ENCODE measurements at places on chromosomes 4 and X. TPM values are rescaled to one million over a fixed set of nuclear protein-coding genes. Genes with fewer than 3 reads are reported as not detected.

DNA sequence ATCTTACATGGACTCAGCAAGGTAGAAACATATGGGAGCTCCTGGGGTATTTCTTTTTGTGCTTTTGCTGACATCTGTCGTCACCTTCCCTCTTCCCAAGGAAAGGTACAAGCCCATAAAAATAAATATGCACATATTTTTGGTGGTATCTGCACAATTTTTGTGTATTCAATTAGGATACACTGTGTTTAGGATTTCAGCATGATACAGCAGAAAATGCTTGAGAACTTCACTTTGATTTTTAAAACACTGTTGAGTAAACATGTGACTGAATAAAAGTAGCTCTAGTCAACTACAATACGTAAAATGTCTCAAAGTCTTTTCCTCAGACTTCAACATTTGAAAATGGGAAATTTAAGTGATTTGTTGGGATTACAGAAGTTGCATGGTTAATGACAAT, 99.4 kb upstream of the SPANXC start:
- H3K4me1 ChIP-seq: no peaks in the 10 kb centered on the region
- H3K27me3 ChIP-seq: no peaks in the 10 kb centered on the region
- no peaks in the 10 kb centered on the region for H3K36me3 ChIP-seq
- no peak for DNase-seq
- H3K4me3 ChIP-seq: no peak overlapping the region

DNA sequence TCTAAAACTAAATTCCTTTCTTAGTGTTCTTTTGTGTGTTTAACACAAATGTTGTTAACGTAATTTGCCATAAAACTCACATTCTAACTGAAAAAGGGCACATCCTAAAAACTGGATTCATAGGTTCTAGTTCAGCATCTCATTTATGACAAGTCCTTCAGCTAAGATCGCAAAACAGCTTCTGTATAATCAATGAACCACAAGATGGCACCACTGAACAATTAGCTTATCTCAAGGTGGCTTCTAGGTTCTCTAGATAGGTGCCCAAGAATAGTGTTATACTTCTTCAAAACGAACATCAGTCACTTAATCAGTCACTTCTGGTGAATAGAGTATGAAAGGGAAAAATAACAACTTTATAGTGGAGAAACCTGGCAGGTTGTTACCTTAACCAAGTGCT, 54.3 kb downstream of the NRK start:
- no peak overlapping the region for H3K27ac ChIP-seq
- DNase-seq: no peak
- H3K27me3 ChIP-seq: no peaks in the 10 kb centered on the region
- H3K36me3 ChIP-seq: no peaks in the 10 kb centered on the region

DNA sequence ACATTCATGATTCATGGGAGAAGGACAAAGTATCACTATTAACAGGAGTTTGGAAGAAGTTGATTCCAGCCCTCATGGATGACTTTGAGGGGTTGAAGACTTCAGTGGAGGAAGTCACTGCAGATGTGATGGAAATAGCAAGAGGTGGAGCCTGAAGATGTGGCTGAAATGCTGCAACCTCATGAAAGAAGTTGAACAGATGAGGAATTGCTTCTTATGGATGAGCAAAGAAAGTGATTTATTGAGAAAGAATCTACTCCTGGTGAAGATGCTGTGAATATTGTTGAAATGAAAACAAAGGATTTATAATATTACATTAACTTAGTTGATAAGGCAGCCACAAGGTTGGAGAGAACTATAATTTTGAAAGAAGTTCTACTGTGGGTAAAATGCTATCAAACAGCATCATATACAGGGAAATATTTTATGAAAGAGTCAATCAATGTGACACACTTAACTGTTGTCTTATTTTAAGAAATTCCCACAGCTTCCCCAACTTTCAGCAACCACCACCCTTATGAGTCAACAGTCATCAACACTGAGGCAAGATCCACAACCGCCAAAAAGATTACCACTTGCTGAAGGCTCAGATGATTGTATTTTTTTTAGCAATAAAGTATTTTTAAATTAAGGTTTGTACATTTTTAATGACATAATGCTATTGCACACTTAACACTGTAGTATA, 302.6 kb downstream of the CBLL2 start:
- H3K4me3 ChIP-seq: no peak overlapping the region
- no peaks in the 10 kb centered on the region for H3K36me3 ChIP-seq
- H3K27me3 ChIP-seq: peaks cover 3% of the 10 kb centered on the region
- no peak overlapping the region for H3K27ac ChIP-seq

DNA sequence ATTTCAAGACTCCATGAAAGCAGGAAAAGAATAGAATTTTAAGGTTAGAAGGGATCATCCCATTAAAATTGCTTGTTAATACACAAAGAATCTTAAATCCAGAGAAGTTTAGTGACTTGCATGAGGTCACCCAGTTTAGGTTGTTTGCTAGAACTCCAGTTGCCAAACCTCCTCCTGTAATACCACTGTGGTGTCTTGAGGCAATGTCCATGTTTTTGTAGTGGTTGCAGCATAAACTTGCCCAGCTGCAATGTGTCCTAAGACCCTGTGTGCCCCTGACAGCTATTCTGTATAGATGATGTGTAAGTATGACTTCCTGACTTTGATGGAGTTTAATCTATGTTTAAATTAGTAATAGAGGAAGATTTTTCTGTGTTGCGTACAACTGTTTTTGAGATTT, 6.3 kb downstream of the SFRP2 start:
- H3K36me3 ChIP-seq: no peaks in the 10 kb centered on the region
- peaks cover 15% of the 10 kb centered on the region for H3K27me3 ChIP-seq
- no peak overlapping the region for H3K4me3 ChIP-seq
- no peaks in the 10 kb centered on the region for H3K4me1 ChIP-seq

DNA sequence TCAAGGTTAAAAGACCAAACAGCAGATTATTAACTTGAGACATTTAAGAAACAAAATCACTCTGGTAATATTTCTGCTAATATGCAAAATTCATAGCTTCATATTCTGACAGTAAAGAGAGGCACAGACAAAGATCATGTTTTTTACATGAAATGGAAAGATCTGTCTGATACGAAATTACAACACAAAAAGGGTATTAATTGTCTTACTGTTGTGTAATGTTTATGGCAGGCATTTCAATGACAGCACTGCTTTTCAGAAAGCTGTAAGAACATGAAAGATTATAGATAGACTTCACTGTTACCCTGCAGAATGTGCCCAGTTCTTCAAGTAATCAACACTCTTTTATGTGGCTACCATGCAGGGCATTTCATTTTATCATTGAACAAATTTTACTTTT, 15.4 kb downstream of the DCHS2 start:
- no peak overlapping the region for H3K27ac ChIP-seq
- H3K4me3 ChIP-seq: no peak overlapping the region
- no peak for DNase-seq
- H3K27me3 ChIP-seq: no peaks in the 10 kb centered on the region
- H3K4me1 ChIP-seq: peaks cover 4% of the 10 kb centered on the region

DNA sequence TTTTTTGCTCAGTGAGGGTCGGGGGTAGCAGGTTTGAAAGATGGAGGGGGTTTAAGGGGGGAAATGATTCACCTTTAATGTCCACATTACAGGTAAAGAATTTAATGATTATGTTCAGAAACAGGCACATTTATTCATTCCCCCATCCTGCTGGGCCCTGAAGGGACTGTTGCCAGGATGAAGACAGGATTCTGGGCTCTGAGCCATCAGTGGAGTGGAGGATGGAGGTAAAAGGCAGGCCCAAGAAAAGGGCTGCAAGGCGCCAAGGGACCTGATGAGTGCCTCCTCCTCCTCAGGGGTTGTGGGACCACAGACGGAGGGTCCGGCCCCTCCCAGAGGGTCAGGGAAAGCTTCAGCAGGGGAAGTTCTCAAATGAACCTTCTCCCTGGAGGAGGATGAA, 40.4 kb upstream of the PROM1 start:
- H3K4me1 ChIP-seq: peaks cover 35% of the 10 kb centered on the region
- DNase-seq: peak; percentile 35
- no peaks in the 10 kb centered on the region for H3K27me3 ChIP-seq
- no peak overlapping the region for H3K4me3 ChIP-seq

DNA sequence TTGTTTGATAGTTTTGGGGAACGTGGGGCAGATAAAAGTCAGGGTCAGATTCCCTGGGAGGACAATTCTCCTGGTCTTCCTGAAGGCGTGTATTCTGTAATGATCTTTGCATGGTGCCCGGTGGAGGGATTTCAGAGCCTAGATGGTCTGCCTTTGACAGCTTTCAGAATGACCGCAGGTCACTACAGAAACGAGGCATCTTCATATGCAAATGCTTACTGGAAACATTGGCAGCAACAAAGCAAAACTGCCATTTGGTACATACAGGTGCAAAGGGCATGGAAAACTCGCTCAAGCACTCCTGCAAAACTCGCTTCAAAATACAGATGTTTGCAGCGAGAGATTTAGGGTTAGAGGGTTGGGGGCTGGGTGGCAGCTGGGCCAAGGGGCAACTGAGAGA, 8.8 kb downstream of the C4orf50 start:
- no peak for DNase-seq
- H3K36me3 ChIP-seq: no peaks in the 10 kb centered on the region
- no peak overlapping the region for H3K27ac ChIP-seq
- H3K4me3 ChIP-seq: no peak overlapping the region

DNA sequence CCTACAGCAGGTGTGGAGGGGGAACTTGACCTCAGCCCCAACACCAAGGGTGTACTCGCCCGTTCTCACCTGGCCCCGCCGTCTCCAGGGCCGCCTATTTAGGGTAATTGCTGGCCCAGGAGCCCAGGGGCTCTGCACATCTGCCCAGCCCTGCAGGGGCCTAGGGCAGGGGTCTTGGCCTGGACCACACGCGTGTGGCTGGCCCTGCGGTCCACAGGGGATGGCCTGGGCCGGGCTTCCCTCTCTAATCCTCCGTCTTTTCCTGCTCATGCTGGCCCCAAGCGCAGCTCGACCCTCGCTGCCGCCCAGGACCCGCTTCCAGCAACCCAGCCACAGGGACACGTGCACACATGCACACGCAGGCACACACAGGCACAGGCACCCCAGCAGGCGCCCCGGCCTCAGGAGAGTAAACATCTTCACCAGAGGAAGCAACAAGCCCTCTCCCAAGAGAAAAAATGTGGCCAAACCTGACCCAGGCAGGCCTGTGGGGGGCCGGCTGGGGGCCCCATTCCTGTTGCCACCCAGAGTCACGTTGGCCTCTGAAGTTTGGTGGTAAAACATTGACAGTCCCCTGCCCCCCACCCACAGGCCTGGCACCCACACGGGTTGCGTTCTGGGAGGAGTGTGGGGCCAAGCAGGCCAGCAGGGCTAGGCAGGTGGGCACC, 24.6 kb upstream of the FGFR3 start:
- peaks cover 41% of the 10 kb centered on the region for H3K4me1 ChIP-seq
- DNase-seq: no peak
- H3K4me3 ChIP-seq: no peak overlapping the region

- H3K36me3 ChIP-seq: peaks cover 7% of the 10 kb centered on the region
- peaks cover 19% of the 10 kb centered on the region for H3K4me1 ChIP-seq
- H3K4me3 ChIP-seq: no peak overlapping the region
Observed at GRCh38 chrX:107718156-107718621, 57.4 kb downstream of the TSC22D3 start.

GRCh38 chr4:109559625-109559982, 442 bp upstream of the MCUB start:
- H3K4me3 ChIP-seq: peak overlapping the region; percentile 51
- H3K27me3 ChIP-seq: no peaks in the 10 kb centered on the region
- no peak for DNase-seq
- peaks cover 5% of the 10 kb centered on the region for H3K4me1 ChIP-seq
- peak overlapping the region; percentile 86 for H3K27ac ChIP-seq

GRCh38 chrX:8731559-8732395, at the start of gene ANOS1:
Gene ANOS1 (minus strand): TSS chrX:8732137. CDS start chrX:8732036, 101 bp downstream.
- H3K27me3 ChIP-seq: peaks cover 62% of the 10 kb centered on the region
- no peaks in the 10 kb centered on the region for H3K36me3 ChIP-seq
- H3K27ac ChIP-seq: no peak within 1 kb of the TSS
- H3K4me1 ChIP-seq: peaks cover 6% of the 10 kb centered on the region
- peak within 1 kb of the TSS; percentile 56 for H3K4me3 ChIP-seq
- DNase-seq: peak; percentile 89

- H3K36me3 ChIP-seq: no peaks in the 10 kb centered on the region
- H3K4me3 ChIP-seq: no peak overlapping the region
- DNase-seq: no peak
- no peaks in the 10 kb centered on the region for H3K4me1 ChIP-seq
- H3K27me3 ChIP-seq: peaks cover 6% of the 10 kb centered on the region
- no peak overlapping the region for H3K27ac ChIP-seq
Observed at GRCh38 chrX:130772105-130772775, 130.8 kb downstream of the ENOX2 start.

- no peaks in the 10 kb centered on the region for H3K36me3 ChIP-seq
- peak overlapping the region; percentile 51 for H3K4me3 ChIP-seq
- no peak for DNase-seq
- H3K27me3 ChIP-seq: peaks cover 27% of the 10 kb centered on the region
Observed at GRCh38 chr4:151409470-151410313, 716 bp downstream of the FHIP1A start.

DNA sequence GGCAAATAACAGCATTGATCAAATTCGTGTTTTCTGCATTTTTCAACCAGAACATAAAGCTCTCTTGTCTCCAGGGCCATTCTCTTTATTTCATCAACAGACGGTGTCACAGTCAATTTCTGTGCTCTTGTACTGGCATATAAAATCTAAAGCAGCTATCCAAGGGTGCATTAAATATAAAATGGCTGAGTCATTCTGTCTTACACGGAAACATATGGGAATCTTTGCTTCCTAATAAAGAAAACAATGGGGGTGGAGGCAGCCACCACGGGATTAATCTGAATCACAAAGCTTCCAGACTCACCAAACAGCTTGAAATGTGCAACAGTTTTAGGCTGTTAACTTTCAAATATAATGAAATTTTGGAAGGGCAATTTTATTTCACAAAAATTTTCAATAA, 132.6 kb downstream of the IL15 start:
- no peak overlapping the region for H3K4me3 ChIP-seq
- H3K4me1 ChIP-seq: no peaks in the 10 kb centered on the region
- DNase-seq: peak; percentile 56
- H3K27me3 ChIP-seq: no peaks in the 10 kb centered on the region

- H3K27me3 ChIP-seq: no peaks in the 10 kb centered on the region
- no peak overlapping the region for H3K27ac ChIP-seq
- no peaks in the 10 kb centered on the region for H3K4me1 ChIP-seq
Observed at GRCh38 chrX:21167494-21167893, 206.7 kb upstream of the CNKSR2 start.

GRCh38 chrX:24842486-24842885, 148.8 kb downstream of the POLA1 start:
- H3K4me3 ChIP-seq: no peak overlapping the region
- no peak overlapping the region for H3K27ac ChIP-seq
- H3K4me1 ChIP-seq: no peaks in the 10 kb centered on the region
- DNase-seq: peak; percentile 24

GRCh38 chr4:188341428-188341827, 202.2 kb downstream of the TRIML1 start:
- no peak for DNase-seq
- H3K36me3 ChIP-seq: no peaks in the 10 kb centered on the region
- H3K4me1 ChIP-seq: no peaks in the 10 kb centered on the region
- H3K27me3 ChIP-seq: no peaks in the 10 kb centered on the region
- no peak overlapping the region for H3K27ac ChIP-seq

MSX1 gene
- polyA plus RNA-seq: 1.5 TPM

BRS3 gene
- polyA plus RNA-seq: not detected

HTN1 gene
- polyA plus RNA-seq: not detected

RTL9 gene
- 1.6 TPM for polyA plus RNA-seq

ZNF275 gene
- polyA plus RNA-seq: 6.7 TPM

C1QTNF7 gene
- 1.0 TPM for polyA plus RNA-seq

LRRC66 gene
- 0.75 TPM for polyA plus RNA-seq

PCDH11X gene
- 0.19 TPM for polyA plus RNA-seq

DTHD1 gene
- polyA plus RNA-seq: not detected

Measured in muscle of leg (tissue), 16 donors.